Activated CD4-positive, alpha-beta T cell treated with anti-CD3 and anti-CD28 coated beads for 24 hours (primary cell): ENCODE measurements at places on chromosomes 4 and X.

GRCh38 chrX:34972206-34972605 is 29.6 kb downstream of the FAM47B start:
- no peak for DNase-seq

DNA sequence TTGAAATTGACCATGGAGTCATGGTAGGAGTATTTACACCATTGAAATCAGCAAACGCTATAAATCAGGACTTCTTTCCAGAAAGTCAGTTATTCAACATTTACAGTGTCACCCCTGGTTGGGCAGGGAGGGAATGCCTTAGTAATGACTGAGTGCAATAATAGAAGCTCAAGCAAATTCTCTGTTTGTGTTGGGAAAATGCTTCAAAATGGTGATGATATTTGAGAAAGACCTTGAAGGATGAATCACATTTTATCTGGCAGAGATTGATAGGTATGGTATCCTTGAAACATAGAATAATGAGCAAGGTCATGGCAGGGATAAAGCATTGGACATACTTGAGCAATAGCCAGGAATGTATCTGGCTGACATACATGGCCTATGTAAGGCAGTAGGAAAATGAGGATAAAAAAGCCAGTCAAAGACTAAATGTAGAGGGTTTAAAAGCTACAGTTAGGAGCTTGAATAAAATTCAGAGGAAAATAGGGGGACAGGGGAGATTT is 248.7 kb downstream of the FMR1NB start:
- DNase-seq = no peak

DNA sequence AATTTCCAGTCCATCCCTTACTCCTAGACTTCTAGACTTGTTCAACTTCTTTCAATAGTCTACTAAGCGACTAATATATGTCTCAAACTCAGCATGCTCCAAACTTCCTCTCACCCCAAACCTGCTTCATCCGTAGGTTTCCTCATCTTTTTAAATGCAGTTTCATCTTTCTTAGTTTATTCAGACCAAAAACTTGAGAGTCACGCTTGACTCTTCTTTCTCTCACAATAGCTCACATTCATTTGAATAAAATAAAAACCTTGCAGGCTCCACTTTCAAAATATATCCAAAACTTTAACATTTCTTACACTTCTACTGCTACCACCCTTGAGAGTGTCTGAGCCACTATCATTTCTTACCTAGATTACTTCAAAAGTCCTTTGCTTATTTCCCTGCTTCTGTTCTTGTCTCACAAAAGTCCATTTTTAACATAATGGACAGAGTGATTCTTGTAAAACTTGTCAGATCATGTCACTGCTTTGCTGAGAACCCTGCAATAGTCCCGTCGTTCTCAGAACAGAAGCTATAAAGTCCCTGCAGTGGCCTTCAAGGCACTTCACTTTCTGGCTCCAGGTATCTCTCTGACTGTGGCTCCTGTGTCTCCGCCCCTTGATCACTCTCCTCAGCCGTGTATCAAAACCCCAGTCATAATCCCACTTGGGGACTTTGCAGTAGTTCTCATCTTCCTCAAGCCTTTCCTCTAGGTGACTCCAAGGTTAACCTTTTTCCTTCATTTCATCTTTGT is 167.6 kb downstream of the ARHGAP24 start:
- DNase-seq = no peak

GRCh38 chrX:1212532-1212931 is at the start of gene CRLF2:
TSS of gene CRLF2 (minus strand) at chrX:1212649. CDS start at chrX:1212634, 15 bp downstream.
- no peak for DNase-seq

DNA sequence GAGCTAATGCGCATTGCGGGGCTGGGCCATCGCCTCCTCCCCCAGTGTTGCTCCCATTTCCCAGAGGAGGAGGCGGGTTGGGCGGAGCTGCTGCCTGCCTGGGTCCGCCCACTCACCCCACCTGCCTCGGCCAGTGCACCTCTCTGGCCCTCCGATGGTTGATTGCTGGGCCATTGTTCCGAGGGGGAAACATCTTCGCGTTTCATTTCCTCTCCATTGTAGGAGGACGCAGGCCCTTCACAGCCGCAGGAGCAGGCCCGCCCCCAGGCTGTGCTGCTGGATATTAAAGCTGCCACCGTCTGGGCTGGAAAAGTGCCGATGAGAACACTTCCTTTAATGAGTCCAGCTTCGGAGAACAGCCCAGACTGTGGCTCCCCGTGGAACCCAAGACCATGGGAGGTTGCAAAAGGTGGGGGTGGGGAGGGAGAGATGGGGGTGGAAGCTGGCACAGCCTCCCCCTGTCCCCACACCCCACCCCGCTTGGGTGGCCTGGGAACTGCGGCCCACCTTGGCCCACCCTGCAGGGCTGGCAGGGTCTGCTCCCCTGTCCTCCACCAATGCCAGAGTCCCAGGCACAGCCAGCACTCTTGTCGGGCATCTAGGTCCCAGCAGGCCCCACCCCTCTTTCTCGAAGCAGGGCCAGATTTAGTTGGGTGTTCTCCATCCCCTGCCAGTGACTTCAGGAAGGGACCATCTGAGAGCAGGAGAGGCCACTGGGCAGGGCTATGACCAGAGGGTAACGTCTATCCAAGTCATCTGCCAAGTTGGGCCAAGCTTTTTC is 96.6 kb downstream of the ADRA2C start:
- no peak for DNase-seq
